ENCODE measurements at places on chromosomes 2 and 18.

- no peak for DNase-seq
Observed at GRCh38 chr2:31131871-31132270, 6.4 kb downstream of the GALNT14 start.

DNA sequence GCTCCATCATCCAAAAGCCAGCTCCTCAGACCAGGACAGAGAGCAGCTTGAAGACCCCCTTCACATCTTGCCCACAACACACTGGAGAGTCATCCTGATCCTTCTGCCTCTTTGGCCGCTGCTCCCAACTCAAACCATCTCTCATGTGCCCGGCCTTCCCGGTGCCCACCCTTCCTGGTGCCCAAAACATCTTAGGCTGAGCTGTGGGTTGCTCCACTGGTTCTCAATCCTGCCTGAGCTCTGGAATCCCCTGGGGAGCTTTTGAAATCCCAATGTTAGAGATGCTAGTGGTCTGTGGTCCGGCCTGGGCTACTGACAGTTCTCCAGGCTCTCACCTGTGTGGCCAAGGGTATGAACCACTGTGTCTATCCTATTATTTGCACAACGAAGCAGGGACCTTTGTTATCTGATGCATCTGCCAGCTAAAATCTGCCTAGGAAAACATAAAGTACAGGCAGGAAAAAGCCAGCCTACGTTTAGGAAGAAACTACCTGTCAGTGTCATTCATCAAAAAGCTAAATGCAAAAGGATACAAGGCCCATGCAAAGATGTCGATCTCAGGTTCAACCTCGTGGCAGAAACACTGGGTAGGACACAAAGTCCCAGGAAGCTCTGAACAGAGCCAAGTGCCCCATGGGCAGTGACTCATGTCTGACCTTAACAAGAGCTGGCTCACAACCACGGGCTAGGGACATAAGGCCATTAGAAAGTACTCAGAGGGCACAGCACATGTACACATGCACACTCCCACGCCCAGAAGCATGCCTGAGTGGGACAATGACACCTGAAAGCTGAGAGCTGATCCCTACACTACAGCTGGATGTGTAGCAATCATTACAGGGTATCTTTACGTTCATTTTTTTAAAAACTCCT lies 30.8 kb downstream of the TBC1D8 start:
- DNase-seq = no peak

DNA sequence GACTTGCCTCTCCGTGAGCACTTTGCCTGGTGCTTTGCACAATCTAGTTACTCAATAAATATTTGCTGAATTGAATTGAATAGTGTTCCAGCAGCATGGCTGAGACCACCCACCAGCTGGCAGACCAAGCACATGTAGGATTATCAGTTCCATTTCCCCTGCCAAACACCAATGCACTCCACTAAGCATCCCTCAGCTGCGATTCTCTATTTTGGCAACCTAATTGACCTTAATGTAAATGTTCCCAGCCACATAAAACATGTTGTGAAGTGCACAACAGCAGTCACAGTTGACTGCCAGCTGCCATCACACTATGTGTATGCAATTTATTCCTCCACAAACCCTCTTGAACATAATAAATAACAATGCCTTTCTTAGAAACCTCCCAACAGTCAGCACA lies 1879.4 kb upstream of the PIK3C3 start:
- no peak for DNase-seq

DNA sequence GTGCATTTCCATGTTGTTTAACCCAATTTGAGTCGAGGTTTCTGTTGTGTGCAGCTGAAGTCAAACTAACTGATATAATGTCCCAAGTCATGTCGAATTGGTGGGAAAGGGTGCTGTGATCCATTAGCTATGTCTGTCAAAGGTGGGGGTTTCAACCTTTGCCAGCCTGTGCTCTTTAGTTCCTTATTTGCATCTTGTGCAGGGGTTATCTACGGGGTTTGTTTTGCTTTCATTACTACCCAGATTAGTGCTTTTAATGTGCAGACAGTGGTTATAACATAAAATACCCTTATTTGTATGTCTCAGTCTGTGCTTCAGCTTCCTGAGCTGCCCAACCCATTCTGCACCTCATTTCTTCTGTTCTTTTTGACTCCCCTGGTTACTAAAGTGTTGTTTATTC lies 271.9 kb upstream of the CXCR4 start:
- no peak for DNase-seq

DNA sequence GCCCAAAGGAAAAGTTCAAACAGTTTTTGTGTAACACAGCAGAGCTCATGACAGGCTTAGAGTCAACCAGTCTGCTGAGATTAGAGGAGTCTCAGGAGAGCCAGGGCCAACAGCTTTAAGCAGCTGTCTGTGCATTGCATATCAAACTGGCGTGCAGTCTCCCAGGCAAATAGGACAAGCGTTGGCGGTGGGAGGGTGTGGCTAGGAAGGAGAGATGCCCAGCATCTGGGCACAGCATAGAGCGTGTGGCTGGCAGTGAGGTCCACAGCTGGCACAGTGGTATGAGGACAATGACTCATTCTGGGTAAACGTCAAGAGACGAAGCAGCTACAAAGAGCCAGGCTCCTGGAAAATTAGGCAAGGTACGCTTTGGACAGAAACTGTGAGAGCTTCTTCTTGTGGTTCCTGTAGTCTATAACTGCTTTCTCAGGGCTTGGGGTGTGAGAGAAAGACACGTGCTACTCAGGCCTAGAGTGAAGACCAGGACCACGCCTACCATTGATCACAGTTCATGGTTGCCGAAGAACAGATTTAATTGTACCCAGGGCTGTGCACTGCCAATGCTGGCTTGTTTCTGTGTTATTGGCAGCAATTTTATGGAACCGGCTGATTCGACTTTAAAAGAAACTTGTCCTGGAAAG lies 14.8 kb downstream of the ZAP70 start:
- DNase-seq = no peak

DNA sequence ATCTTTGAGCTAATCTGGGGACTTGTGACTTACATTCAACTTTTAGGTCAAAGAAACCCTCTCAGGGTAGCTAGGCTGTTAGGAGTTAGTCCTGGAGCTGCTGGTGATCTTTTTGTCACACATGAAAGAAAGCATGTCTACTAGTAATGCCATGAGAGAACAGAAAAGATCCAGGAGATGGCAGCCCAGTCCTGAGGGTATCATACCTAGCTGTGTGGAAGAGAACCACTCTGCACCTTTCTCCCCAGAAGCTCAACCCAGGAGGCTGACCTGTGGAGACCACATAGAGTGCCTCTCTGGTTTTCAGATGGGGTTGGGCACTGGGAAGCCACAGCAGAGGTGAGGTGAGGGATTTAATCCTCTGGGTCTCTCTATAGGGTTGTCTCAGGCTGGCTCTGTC lies 460.2 kb upstream of the UBE2E3 start:
- no peak for DNase-seq

DNA sequence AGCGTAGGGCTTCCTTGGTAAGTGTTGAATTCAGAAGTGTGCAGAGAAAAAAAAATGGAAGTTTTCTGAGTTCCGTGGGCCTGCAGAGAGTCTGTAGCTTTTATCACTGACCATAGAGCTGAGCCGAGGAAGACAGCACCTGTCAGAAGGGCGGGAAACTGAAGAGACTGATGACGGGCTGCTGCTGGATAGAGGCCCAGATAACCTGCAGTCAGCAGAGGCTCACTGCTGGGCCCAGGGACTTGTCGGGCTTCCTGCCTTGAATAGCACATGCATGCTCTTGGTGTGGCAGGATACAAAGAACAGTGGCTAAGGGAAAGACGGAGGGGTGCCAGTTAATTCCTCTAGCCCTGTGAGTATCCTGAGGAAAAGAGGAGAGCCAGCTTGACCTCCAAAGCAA lies 166.4 kb downstream of the MGAT5 start:
- DNase-seq = no peak

- no peak for DNase-seq
Observed at GRCh38 chr2:111975053-111975552, 76.7 kb downstream of the MERTK start.

GRCh38 chr2:136128905-136129304 lies 11.0 kb upstream of the CXCR4 start:
- DNase-seq = no peak

DNA sequence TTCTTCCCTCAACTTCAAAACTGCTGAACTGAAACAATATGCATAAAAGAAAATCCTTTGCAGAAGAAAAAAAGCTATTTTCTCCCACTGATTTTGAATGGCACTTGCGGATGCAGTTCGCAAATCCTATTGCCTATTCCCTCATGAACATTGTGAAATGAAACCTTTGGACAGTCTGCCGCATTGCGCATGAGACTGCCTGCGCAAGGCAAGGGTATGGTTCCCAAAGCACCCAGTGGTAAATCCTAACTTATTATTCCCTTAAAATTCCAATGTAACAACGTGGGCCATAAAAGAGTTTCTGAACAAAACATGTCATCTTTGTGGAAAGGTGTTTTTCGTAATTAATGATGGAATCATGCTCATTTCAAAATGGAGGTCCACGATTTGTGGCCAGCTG lies 8.4 kb downstream of the HOXD8 start:
- no peak for DNase-seq

GRCh38 chr2:121173112-121173511 lies 111.9 kb downstream of the TFCP2L1 start:
- DNase-seq = no peak

DNA sequence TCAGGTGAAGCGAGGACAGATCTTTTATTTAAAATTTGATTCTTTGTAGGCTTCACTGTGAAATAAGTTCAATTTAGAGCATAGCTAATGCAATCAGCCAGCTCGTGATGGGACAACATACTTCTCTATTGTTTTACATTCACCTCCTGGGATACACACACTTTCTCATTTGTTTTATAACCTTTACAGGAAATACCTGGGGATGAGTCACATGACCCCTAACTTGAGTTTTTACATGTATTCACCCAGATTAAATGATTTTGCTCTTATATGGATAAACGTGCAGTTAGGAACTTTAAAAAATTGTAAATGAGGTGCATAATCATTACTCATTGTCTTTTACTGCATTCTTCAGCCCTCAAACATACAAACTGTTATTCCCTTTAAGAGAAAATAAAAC lies 152.1 kb downstream of the NEDD4L start:
- DNase-seq = no peak

GRCh38 chr2:241850544-241851324 lies 8.0 kb downstream of the PDCD1 start:
- DNase-seq = no peak

- DNase-seq = no peak
Observed at GRCh38 chr2:52874466-52875106, 893.0 kb upstream of the CHAC2 start.

DNA sequence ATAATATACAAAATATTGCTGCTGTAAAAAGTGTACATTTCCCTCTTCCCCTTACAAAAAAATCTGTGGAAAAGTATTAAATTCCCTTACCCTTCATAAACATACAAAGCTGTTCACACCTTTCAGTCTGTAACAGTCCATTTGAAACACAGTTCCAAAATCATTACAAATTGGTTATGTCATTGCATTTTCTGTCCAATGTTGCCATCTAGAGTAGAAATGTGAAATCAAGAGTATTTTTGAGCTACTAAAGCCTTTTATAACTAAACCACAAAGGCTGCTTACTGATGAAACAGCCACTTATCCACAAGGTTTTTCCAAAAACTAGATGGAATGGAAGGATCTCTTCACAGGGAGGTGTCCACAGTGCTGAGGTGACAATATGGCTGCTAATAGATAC lies 72.5 kb downstream of the SS18 start:
- DNase-seq = no peak

GRCh38 chr2:100200985-100201384 lies 58.6 kb upstream of the AFF3 start:
- no peak for DNase-seq

GRCh38 chr2:168690381-168690885 lies 112.0 kb upstream of the NOSTRIN start:
- DNase-seq = no peak

DNA sequence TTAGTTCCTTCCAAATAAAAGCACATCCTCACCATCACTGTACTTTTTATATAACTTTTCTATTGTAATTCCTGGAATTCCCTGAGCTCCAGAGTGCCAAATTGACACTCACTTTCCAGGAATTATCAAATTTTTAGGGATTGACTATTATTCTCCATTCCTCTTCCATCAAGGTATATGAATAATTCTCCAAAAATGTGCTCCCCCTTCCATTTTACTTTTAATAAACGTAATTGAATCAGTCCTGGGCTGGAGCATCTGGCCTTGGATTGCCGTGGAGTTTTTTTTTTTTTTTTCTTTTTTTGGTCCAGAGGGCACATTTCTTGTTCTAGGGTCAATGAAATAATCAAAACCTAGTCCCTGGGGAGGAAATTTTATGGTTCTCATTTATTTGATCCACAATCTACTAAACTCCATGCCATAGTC lies 304.3 kb downstream of the CDCA7 start:
- DNase-seq = no peak

DNA sequence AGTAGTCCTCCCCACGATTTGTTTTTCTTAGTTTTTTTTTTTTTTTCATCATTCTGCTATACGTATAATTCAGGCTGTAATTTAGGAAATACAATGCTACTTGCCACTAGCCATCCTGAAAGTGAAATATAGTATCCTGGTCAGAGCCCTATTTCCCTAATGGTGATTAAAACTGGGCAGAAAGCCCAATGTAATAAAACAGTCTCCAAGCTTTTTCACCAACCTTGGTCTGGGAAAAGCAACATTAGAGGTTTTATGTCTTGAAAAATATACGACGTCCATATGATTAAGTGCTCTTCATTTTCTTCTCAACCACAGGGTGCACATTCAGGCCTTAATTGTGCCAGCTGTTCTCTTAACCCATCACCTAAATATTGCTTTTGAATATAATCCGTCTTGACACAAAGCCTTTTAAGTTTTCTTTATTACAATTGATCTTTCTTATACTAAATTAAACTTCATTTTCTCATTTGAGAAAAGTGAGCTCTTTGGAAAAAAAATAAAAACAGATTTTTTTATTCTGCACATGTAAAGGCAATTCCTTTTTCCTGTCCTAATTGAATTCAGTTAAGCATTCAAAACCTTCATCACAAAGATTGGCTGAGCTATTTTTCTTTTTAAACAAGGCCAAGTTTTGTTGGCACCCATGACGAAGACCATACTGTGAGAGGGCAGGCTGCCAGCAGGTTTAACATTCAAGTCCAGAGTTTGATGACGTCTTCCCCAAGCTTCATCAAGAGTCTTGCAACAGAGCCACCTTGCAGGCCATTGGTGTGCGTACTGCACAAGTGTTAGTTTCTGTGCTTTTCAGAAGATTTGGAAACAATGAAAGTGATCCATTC lies 52.7 kb downstream of the MAP2 start:
- no peak for DNase-seq

GRCh38 chr2:77862120-77862519 lies 339.9 kb upstream of the LRRTM4 start:
- no peak for DNase-seq

DNA sequence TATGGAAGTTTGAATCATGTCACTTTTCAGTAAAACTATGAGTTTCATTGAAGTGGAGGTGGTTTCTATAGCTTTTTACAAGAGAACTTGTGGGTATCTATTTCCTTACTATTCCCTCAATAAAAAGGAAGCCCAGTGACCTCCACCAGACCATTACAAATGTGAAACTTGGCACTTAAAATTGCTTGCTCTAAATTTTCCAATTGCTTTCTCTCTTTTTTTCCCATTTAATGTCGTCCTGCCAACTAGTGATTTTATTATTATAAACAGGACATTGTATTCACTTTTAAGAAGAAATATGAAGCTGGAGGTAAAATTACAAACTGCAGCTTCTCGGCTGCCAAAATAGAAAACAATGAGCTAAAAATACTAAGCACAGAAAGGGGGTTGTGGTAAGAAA lies 208.2 kb upstream of the ALPP start:
- DNase-seq = no peak

- DNase-seq = no peak
Observed at GRCh38 chr2:167135706-167136105, 247.4 kb downstream of the XIRP2 start.

- no peak for DNase-seq
Observed at GRCh38 chr18:35481960-35482366, 15.8 kb downstream of the INO80C start.

All from T-helper 1 cell (primary cell).